ENCODE measurements at places on chromosomes 12 and 14.
A peak's percentile ranks its signal among the peaks of the same experiment; 100 is the strongest.

GRCh38 chr12:58186401-58186800, 245.0 kb downstream of the ATP23 start:
- DNase-seq, result no peak

GRCh38 chr14:45364565-45365156, 111.7 kb upstream of the MIS18BP1 start:
- DNase-seq, result no peak

DNA sequence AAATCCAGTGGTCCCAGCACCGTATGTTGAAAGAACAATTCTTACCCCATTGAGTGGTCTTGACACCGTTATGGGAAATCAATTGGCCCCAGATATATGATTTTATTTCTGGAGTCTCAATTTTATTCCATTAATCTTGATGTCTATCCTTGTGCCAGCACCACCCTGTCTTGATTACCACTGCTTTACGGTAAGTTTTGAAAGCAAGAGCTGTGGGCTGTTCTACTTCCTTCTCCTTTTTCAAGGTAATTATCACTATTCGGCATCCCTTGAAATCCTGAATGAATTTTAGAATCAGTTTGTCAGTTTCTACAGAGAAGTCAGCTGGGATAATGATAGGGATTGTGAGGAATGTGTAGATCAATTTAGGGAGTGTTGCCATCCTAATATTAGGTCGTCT, 160.8 kb upstream of the SFSWAP start:
- DNase-seq, result no peak

- DNase-seq, result no peak
These were observed at the start of gene OLR1 for GRCh38 chr12:10171973-10172728. Gene OLR1 (minus strand): TSS chr12:10172132. CDS start chr12:10172077, 55 bp downstream.

DNA sequence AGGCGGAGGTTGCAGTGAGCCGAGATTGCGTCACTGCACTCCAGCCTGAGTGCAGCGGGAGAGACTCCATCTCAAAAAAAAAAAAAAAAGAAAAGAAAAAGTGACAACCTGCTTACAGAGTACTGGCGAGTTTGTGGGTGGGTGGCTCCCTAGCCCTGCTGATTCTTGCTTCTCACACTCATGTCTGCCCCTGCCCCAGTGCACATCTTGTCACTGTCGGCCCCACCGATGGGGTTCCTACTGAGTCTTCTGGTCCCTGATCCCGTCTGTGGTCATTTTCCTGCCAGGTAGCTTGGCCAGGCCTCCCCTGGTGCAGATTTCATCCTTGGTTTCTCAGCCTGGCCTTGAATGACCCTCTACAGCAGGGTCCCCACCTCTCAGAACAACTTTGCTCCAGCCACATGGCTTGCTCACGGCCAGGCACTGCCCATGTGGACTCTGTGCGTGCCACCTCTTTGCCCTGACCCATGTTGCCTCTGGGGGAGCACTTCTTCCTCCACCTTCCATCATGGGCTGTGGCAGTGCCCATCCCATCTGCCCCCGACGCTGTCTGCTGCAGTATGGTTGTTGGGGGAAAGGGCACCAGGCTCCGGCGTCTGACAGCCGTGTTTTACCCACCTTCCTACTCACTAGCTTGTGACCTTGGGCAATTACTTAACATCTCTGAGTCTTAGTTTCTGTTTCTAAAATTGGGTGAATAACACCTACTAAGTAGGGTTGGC, 2.1 kb upstream of the PTPN6 start:
- DNase-seq, result peak; percentile 34

DNA sequence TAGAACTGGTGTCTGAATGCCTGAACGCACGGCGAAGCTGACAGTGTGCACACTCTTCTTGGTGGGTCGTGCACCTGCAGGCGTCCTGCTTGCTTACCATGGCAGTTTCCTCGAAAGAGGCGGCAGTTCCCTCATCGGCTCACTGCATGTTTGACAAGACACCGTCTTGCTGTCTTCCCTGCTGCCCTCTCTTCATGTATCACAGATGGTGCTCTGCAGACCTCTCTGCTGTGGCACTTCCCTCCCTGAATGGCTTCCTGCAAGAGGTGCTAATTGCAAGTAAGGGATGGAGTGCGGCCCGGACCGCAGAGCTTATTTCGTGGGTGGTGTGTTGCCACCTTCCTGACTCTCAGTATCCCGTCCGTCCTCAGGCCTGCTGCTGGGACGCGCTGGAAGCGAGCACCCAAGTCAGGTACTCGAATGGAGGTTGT, 156.7 kb upstream of the RTL1 start:
- DNase-seq, result no peak

GRCh38 chr14:99527427-99528076, 46.3 kb downstream of the CCNK start:
- no peak for DNase-seq

- DNase-seq, result no peak
These were observed 210.9 kb downstream of the MED13L start for GRCh38 chr12:116066381-116067230.

DNA sequence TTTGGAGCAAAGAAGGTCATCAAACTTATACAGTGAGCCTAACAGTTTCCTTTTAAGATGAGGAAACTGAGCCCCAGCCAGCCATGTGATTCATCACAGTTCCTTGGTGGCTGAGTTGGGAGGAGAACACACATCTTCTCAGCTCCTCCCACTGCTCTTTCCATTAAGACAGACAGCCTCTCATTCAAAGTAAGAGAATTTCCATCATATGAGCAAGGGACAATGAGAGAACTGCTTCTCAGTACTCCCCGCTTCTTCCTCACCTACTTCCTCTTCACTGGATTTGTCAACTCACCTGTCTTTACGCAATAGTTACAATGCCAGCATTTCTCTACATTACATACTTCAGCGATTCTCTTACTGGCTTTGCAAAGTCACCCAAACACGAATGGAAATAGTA, 2.2 kb downstream of the IFNG start:
- no peak for DNase-seq

- DNase-seq, result no peak
These were observed 716.4 kb upstream of the NOVA1 start for GRCh38 chr14:27314231-27314630.
